NCI-H1436 treated with DMSO at 0.1 percent for 48 hours (cell line): ENCODE measurements at places on chromosomes 16 and 17.

DNA sequence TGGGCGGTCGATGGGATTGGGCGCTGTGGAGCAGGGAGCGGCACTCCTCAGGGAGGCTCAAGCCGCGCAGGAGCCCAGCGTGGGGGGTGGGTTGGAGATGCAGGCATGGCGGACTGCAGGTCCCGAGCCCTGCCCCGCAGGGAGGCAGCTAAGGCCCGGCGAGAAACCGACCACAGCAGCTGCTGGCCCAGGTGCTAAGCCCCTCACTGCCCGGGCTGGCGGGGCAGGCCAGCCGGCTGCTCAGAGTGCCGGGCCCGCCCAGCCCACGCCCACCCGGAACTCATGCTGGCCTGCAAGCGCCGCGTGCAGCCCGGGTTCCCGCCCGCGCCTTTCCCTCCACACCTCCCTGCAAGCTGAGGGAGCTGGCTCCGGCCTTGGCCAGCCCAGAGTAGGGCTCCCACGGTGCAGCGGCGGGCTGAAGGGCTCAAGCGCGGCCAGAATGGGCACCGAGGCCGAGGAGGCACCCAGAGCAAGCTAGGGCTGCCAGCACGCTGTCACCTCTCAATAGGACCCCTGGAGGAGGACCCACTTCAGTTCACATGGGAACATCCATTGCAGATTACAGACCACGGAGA lies 20.5 kb upstream of the METTL16 start:
- DNase-seq: no peak

GRCh38 chr17:72952220-72952619 lies 140.3 kb downstream of the SLC39A11 start:
- DNase-seq: no peak

DNA sequence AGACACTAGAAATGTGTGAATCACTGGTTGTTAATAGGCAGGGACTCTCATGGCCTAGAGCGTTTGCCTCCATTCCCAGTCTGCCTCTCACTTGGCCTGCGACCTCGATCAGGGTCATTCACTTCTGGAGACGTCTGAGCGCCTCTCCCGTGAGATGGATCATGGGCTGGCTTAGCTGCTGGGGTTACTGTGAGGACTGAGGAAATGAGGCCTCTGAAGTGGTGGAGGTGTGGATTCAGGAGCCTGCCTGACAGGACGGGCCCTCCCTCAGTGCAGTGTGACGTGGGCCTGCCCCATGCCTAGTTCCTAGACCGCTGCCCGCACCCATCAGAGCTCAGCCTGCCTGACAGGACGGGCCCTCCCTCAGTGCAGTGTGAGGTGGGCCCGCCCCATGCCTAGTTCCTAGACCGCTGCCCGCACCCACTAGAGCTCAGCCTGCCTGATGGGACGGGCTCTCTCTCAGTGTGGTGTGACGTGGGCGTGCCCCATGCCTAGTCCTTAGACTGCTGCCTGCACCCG lies 61.9 kb downstream of the BANP start:
- DNase-seq: no peak

- no peak for DNase-seq
Measured at GRCh38 chr17:17946093-17946492, 26.1 kb downstream of the TOM1L2 start.

- DNase-seq: no peak
Measured at GRCh38 chr17:72471296-72471695, 350.5 kb downstream of the SOX9 start.

- no peak for DNase-seq
Measured at GRCh38 chr17:82153745-82154375, 55.8 kb upstream of the FASN start.

DNA sequence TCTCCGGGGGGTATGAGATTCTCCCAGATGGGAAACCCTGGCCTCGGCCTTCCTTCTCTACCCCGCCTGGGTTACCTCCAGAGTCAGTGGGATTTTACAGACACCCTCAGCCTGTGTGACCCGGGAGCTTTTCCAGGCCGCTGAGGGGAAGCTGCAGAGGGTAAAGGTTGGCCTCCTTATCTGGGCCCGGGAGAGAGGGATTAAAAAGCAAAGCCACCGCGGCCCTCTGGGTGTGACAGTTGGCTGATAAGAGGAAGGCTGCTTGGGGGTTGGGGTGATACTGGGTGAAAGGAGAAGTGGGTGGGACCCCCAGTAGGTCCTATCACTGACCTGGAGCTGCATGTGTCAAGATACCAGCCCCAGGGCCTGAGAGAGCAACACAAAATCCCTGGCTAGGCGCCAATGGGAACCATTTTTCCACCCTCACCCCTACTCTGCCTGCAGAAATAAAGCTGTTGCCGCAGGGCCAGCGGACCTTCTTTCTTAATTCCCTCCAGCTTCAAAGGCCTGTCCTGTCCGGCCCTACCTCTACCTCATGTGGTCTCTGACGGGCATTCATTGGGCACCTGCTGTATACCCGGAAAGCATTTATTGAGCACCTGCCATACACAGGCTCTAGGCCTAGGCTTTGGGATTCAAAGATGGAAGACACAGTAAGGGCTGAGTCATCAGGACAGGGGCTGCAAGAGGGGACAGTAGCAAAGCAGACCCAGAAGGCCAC lies 77.6 kb upstream of the GSE1 start:
- no peak for DNase-seq

- peak; percentile 79 for DNase-seq
Measured at GRCh38 chr16:66335704-66336329, 30.7 kb upstream of the CDH5 start.

DNA sequence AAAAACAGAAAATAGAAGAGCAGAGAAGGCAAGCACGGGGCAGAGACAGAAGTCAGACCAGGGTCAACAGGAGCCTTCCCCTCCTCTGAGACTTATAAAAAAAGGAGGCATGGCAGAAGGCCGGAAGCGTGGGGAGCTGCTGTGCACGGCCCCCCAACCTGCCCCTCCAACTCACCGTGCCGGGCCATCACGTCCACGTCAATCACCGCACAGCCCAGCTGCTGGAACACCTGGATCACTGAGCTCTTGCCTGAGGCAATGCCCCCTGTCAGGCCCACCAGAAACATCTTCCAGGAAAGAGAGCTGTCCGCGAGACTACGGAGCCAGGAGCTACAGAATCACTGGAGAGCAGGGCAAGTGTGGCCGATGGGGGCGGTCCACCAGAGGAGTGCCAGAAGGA lies 16.8 kb downstream of the DCAKD start:
- DNase-seq: no peak

- DNase-seq: no peak
Measured at GRCh38 chr16:75983296-75983695, 257.0 kb upstream of the CPHXL start.

DNA sequence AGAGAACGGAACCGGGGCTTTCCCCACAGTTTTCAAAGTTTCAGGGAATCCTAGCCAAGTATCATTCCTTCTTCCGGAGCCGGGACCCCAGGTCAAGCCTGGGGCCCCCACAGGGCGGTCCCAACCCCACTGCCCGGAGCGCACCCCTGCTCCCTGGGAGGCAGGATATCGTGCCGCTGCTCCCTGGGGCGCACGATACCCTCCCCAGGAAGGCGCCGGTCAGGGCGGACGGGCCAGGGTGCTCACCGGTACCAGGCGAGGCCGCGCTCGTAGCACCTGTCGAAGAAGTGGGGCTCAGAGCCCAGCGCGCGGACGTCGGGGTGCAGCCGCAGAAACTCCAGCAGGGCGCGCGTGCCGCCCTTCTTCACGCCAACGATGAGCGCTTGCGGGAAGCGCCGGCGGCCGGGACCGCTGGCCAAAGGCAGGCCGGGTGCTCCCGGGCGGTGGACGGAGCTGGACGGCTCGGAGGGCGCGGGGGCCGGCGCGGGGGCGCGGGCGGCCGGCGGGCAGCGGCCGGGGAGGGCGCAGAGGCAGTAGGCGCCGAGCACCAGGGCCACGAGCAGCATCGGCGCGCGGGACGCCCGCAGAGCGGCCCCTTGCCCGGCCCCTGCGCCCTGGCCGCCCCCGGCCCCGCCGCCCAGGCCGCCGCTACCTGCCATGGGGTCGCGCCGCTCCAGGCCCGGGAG lies 407 bp downstream of the HS3ST6 start:
- DNase-seq: no peak

GRCh38 chr17:51475730-51476129 lies 215.4 kb downstream of the UTP18 start:
- no peak for DNase-seq

GRCh38 chr16:4780235-4780634 lies 7.9 kb downstream of the SEPTIN12 start:
- no peak for DNase-seq

GRCh38 chr16:11276143-11276895 lies at the start of gene PRM2:
TSS of gene PRM2 (minus strand) at chr16:11276480. CDS start at chr16:11276370, 110 bp downstream.
- no peak for DNase-seq

DNA sequence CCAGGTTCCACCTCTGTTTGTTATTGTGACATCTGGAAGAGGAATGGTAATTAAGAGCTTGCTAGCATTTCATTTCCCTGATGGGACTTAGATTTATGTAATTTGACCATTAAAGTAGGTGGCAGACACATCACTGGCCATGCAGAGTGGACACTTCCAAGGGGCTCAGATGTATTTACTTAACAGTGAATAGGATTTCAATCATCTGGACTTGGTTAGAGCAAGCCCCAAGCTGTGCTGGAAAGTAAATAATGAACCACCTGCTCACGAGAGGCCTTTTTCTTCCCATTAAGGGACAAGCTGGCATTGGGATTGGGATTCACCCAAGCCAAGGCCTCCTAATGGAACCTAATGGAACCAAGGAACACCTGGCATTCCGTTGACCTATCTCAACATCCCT lies 395.3 kb downstream of the HS3ST4 start:
- no peak for DNase-seq

- no peak for DNase-seq
Measured at GRCh38 chr17:68457168-68457538, at the start of gene WIPI1. TSS of gene WIPI1 (minus strand) at chr17:68457496. CDS start at chr17:68457421, 75 bp downstream.

DNA sequence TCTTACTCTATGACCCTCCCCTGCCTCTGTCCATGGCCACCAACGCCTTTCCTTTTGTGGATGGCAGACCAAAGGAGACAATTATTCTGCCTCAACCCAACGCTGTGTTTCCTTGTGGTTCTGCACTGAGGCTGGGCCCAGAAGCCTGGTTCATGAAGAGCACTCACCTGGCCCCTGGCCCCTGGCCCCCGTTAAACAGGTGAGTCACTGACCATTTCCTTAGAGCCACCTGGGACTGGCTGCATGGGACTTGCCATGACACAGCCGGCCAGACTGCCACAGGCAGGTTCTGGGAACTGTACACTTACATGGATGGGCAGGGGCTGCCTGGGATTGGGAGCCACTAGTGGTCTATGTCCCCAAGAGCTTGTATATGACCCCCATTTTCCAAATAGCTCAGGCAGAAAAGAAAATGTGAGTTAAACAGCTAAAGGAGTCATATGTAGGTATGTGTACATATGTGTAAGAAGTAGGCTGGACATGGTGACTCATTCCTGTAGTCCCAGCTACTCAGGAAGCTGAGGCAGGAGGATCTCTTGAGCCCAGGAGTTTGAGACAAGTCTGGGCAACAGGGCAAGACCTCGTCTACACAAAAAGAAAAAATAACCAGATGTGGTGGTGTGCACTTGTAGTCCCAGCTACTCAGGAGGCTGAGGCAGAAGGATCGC lies 181.9 kb upstream of the CACNG5 start:
- DNase-seq: no peak

GRCh38 chr17:1730326-1731193 lies 6.1 kb downstream of the WDR81 start:
- no peak for DNase-seq

DNA sequence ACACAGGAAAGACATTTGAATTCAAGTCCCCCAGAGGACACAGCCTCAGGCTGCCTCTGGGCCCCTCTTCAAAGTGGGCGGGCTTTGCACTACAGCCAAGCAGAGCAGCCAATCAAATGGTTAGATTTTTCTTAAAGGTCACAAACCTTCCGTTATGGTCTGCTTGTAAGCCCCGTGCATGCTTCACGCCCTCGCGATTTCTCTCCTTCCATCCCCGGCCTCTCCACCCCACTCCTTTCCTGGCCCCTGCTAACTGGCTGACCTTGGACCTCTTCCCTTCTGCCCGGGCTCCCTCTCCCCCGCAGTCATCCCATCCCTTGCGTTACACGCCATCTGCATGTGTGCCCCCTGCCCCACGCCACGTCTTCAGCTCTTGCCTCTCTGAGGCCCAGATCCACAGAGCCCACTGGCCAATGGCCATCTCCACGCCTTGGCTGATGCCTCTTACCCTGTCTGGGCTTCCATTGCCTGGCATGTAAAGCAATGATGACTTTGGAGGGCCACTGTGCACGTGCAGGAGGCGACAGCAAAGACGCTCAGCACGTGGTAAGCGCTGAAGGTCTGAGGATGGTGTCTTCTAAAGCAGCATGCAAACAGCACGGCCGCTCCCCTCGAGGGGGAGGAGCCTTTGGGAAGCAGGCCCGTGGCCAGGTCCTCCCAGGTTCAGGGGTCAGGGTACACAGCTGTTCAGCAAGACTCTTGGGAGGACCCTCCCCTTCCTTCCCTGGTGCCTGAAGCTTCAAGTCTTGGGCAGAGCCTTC lies 86.8 kb downstream of the ZDHHC7 start:
- DNase-seq: no peak

DNA sequence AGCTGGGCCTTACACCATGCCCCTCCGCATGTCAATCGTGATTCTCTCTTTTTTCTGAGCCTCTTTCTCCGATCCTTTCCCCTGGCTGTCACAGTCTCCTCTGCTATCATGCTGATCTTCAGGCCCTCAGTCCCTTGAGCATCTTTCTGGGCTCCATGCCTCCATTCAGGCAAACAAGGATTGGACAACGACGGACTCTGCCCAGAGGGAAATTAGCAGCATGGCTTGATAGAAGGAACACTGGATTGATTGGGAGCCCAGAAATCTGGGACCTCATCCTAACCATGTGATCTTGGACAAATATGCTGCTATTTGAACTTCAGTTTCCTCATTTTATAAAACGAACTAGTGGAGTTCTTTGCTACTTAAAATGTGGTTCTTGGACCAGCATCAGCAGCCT lies 19.6 kb upstream of the PHF12 start:
- no peak for DNase-seq

- no peak for DNase-seq
Measured at GRCh38 chr16:79758615-79759346, 158.2 kb upstream of the MAF start.

GRCh38 chr17:55889271-55889670 lies 138.4 kb downstream of the PCTP start:
- DNase-seq: no peak

GRCh38 chr16:86498671-86499439 lies 11.5 kb upstream of the FOXF1 start:
- no peak for DNase-seq

GRCh38 chr16:23934610-23935236 lies 98.9 kb downstream of the PRKCB start:
- no peak for DNase-seq

- no peak for DNase-seq
Measured at GRCh38 chr17:80884811-80885210, 106.8 kb upstream of the CHMP6 start.

DNA sequence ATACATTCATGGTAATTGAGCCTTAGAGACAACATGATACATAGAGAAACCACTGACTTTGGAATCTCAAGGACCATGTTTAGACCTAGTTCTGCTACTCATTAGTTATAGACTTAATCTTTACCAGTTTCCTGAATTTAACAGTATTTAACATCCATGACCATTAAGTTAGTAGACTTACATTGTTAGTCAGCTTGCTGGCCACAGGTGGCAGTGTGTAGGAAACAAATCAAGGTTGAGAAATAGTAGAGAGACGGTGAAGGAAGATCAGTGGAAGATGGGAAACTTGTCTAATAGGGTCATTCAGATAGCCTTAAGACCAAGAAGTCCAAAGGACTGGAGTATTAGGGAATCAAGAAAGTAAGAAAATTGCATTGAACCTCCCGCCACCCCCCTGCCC lies 31.0 kb downstream of the OMG start:
- DNase-seq: no peak
